ENCODE measurements at places on chromosomes 12 and 14.

GRCh38 chr12:91993287-91994017 is 152.2 kb downstream of the BTG1 start:
- DNase-seq, result peak; percentile 34

DNA sequence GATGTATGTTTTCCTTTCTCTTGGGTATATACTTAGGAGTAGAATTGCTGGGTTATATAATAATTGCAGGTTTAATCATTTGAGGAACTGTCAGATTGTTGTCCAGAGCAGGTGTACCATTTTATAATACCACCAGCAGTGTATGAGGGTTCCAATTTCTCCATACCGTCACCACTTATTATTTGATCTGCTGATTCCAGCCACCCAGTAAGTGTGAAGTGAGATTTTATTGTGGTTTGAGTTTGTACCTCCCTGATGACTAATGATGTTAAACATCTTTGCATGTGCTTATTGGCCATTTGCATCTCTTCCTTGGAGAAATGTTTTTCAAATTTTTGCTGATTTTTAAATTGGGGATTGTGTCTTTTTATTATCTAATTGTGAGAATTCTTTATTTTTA is 15.1 kb downstream of the NCKAP5L start:
- DNase-seq, result no peak

DNA sequence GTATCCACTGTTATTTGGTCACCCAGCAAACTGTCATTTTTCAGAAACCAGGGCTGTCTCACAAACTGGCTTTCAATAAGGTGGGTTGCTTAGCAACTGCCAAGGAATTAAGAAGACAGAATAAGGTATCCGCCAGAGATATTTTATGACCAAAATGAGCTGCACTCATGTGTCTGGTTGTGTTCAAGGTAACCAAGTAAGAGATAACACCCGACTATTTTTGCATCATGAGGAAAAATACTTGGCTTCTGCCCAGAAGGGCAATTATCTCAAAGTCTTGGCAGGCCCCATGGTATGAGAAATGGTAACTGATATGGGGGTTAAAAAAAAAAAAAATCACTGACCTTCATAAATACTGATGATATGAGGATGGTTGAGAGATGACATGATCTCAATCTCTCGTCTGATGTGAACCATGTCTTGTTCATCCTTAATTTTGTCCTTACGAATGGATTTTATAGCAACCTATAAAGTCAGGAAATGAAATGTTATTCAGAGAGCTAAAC is 32.6 kb downstream of the NUAK1 start:
- DNase-seq, result no peak

DNA sequence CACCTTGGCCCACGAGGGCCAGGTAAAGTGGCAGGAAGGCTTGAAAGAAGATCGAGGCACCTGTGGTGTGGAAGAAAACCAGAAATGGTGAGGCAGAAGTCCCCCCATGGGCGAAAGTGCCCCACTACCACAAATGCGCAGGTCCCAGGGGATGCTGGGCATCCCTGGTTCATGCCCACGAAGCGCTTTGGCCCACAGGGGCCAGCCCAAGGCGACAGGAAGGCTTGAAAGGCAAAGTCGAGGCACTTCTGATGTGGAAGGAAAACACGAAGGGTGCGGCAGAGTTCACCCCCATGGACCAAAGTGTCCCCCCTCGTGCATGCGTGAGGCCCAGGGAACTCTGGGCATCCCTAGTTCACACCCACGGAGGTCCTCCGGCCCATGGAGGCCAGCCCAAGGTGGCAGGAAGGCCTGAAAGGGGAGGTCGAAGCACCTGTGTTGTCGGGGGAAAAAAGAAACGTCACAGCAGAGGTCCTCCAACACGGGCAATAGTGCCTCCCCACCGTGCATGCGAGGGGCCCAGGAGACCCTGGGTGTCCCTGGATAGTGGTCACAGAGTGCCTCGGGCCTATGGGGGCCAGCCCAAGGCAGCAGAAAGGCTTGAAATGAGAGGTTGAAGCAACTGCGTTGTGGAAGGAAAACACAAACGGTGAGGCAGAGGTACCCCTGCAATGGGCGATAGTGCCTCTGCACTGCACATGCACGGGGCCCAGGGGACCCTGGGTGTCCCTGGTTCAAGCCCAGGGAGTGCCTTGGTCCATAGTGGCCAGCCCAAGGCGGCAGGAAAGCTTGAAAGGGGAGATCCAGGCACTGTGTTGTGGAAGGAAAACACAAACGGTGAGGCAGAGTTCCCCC is 373.9 kb downstream of the ALG10 start:
- no peak for DNase-seq

DNA sequence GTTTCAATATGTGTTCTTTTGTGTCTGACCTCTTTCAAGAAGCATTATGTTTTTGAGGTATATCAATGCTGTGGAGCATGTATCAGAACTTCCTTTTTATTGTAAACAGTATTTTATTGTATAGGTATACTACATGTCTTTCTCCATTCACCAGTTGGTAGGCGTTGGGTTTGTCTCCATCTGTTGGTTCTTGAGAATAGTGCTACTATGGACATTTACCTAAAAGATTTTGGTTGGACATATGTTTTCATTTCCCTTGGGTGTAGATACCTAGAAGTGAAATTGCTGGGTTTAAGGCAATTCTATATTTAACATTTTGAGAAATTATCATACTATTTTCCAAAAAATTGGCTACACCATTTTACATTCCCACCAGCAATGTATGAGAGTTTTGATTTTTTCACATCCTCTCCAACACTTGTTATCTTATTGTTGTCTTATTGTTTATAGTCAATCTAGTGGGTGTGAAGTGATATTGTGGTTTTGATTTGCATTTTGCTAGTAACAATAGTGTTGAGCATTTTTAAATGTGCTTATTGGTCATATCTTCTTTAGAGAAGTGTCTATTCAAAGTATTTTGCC is 409.2 kb downstream of the IPO8 start:
- DNase-seq, result peak; percentile 27

DNA sequence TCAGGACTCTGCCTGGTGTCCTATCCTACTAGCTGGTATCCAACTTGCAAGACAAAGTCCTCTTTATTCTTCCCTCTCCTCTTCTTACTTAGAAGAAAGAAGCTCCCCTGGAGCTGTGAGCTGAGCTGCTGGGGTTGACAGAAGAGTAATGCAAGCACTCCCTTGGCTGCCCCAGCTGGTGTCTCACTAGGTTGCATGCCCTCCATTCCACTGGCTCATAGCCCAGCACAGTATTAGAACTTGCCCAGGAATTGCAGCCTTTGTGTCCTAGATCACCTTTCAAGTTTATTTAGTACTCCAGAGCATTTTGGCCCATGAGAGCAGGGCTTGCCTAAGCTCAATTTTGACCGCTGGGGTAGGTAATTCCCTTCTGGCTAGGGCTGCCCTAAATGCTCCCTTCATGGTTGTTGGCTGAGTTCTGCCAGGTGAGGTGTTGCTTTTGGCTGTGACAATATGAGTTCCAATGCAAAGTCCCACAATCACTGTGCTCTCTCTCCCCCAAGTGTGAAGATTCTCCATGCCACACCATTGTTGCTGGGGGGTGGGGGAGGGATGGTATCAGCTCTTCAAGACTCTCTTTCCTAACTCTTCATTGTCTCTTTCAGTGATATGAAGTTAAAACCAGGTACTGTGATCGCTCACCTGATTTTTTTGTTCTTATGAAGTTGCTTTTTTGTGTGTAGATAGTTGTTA is 317.4 kb upstream of the DDHD1 start:
- DNase-seq, result no peak

DNA sequence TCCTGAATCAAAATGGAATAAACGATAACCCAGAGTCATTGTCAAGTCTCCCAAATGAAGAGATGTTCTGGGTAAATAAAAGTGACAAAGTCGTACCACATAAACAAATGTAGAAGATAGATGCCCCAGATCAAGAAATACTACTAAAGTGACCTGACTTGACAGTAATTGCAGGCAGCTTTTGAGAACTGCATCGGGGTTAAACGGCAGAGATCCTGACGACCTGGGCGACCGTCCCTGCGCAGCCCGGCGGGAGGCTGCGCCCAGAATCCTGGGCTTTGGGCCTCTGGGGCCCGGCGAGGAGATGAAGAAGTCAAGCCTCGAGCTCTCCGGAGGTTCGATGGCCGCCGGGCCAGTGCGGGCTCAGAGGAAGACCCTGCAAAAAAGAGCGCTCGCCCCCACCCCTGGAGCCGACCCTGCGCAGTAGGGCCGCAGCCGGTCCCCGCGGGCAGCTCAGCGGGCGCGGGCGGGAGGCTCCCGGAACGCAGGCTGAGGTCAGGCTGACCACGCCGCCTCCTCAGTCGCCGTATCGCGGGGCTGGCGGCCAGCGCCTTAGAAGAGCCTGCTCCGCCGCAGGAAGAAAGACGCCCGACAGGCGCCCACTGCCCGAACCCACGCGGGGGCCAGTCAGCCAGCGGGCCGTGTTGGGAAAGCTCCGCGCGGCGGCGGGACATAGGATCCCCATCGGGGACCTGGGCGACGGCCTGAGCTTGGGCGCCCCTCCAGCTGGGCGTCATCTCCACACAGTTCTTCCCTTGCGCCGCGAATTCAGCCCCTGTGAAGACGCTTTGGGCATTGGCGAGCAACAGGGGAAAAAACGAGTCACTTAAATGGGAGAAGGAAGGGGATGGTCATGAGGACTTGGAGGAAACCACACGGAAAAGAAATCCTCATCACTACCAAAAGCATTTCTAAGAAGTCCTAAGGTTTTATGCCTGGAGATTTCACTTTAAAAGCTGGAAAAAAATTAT is 16.0 kb downstream of the NKX2-1 start:
- DNase-seq, result no peak

DNA sequence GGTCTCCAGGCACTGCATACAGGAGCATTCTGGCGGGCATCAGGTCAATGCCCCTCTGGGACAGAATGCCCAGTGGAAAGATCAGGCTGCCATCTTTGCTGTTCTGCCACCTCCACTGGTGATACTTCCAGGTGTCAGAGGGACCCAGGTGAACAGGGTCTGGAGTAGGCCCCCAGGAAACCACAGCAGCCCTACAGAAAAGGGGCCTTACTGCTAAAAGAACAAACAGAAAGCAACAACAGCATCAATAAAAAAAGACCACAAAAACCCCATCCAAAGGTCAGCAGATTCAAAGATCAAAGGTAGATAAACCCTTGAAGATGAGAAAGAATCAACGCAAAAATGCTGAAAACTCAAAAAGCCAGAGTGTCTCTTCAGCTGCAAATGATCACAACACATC is 15.9 kb downstream of the GLIPR1L1 start:
- DNase-seq, result no peak

All from hematopoietic multipotent progenitor cell treated with erythropoietin and hydrocortisone succinate and interleukin-3 and kit ligand, for 6 days (in vitro differentiated cells).